Right renal pelvis (tissue), 4 donors: ENCODE measurements at places on chromosomes 6 and 20.
A peak's percentile ranks its signal among the peaks of the same experiment; 100 is the strongest.

- no peak for DNase-seq
Measured at GRCh38 chr20:48354320-48354876, 473.4 kb downstream of the PREX1 start.

- no peak for DNase-seq
Measured at GRCh38 chr6:4891141-4891540, 112.7 kb downstream of the RPP40 start.

DNA sequence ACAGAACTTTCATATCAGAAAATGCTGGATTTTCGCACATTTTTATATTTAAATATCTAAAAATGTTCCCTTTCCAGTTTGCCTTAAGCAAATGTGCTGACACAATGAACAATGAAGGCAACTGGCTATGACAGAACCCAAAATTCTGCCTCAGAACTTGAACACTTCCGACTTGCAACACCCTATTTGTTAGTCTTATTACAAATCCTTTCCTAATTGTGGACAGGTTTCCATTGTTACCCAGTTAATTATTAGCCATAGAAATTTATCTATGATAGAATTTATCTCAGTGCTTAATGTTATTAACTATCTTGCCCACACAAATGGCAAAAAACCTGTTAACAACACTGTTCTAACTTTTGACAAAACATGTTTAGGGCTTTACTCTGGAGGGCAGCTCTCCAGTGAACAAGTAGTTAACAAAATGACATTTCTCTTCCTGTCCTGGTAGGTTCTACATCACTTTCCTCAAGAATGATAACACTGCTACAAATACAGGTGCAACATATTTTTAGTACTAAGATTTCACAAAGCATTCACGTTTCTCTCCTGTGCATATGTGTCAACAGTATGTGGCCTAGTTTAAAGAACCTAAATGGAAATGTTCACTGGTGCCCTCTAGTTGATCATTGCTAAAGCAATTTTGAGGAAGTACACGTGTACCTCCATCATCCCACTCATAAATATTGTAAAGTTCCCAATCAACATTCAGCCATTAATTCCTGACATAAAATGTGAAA is 58.4 kb downstream of the HIVEP2 start:
- DNase-seq, result no peak

DNA sequence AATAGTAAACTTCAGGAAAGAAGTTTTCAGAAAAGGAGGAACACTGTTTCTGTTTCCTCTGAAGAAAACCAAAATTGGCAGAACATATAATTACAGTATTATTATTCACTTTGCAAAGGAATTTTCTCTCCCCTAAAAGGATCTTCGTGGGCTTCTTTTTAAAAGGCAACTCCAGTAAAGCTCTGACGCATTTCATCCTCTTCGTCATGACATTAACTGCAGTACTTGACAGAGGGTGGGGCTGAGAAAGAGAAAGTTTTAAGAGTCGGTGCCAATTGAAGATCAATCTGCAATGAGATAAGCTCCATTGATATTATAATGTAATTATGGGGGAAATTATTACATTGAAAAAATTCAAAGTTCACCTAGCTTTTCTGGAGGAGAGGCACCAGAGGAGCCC is 75.8 kb downstream of the MYB start:
- no peak for DNase-seq

GRCh38 chr6:145814035-145814500 is 527 bp downstream of the FBXO30 start:
- peak; percentile 35 for DNase-seq

DNA sequence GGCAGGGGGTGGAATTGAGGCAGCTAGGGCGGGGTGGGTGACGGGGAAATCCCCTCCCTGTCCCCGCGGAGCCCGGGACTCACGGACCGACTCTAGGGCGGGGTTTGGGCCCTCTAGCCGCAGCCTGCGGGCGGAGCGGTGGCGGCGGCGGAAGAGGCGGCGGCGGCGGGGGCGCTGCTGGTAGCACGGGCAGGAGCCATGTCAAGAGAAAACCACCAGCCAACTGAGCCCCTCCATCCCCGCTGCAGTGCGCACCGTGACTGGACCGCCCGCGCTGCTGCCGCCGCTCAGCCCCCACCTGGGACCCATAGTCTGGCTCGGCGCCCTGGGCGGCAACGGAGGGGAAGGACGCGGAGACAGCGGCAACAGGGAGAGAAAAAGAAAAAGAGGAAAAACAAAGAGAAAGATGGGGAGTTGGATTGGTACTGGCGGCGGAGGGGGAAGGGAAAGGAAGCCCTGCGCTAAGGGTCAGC is 1.2 kb upstream of the C6orf62 start:
- DNase-seq, result no peak

GRCh38 chr6:26249707-26249956 is 115.4 kb upstream of the BTN3A2 start:
- DNase-seq, result no peak

GRCh38 chr6:78908621-78909020 is 41.3 kb downstream of the IRAK1BP1 start:
- no peak for DNase-seq

DNA sequence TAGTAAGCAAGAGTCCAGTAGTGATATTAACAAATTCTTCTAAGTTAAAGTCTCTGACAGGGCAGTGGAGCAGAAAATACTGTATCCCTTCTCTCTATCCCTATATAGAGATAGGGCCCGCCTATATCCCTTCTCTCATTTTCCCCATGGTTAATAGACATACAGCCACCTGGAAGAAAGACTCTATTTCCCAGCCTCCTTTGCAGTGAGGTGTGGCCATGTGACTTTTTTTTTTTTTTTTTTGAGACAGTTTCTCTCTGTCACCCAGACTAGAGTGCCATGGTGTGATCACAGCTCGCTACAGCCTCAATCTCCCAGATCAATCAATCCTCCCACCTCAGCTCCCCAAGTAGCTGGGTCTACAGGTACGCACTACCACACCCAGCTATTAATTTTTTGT is 16.7 kb upstream of the CDK5RAP1 start:
- DNase-seq, result no peak

DNA sequence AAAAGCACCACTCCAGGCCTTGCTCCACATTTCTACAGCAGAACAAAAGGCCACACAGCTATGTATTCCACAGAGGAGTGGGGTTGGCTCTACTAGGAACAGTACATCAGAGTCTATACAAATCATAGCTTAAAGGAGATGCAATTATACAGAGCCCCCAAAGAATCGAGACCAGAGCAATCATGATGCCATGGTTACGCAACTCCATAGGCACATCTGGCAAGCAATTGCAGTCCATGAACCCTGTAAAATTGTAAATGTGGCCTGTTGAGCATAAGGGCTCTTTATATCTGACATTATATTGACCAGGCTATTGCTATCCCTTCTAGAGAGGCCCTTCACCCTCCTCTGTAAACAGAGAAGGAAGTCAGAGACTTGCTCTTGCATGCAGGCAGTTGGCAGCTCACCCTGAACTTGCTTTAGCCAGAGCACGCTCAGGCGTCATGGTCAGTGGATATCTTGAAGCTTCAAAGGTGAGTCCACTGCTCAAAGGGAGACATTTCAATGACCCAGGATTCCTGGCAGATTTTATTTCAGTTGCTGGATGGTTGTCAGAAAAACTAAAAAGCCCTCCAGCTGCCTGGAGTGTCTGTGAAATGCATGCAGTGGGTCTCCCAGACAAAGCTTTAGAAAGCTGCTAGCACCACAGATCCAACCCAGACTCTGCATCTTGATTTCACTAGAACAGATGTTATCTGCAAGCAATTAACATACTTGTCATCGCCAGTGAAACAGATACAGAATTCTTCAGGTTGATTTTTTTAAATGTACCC is 357.2 kb downstream of the CENPW start:
- peak; percentile 28 for DNase-seq

DNA sequence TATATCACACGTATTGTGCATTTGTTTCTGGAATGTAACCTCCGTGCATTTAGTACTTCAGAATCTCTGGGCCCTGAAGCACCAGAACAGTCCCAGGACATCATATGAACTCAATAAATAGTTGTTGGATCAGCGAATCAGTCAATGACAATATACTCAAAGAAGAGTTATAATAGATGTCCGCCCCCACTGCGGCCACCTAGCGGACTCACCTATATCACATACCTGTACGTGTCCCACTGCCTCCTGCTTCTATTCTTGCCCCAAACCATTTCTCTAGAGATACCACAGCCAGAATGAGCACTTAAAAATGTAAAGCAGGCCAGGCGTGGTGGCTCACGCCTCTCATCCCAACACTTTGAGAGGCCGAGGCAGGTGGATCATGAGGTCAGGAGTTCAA is 73.9 kb downstream of the DCDC2 start:
- no peak for DNase-seq

GRCh38 chr20:50320901-50321796 is 130.5 kb downstream of the CEBPB start:
- no peak for DNase-seq

- DNase-seq, result no peak
Measured at GRCh38 chr6:168414336-168415097, 26.5 kb upstream of the SMOC2 start.
